Fibroblast of skin of right quadriceps (primary cell): ENCODE measurements at places on chromosomes 3 and 15.

DNA sequence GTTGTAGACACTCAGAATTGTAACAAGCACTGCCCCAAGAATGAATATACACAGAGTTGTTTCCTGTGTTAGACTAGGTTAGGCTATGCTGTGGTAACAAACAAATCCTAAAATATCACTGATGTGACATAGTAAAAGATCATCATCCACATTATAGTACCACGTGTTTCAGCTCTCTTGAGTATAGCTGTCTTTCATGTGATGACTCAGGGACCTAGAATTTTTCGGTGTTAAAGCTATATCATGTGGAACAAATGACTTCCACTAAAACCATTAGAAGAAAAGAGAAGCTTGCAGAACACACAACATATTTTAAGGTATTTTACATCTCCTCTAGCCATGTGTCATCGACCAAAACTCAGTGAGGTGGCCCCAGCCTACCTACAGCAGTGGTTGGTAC lies 307.9 kb upstream of the RBMS3 start:
- peak; percentile 46 for DNase-seq

GRCh38 chr3:188370081-188370830 lies 216.3 kb downstream of the LPP start:
- no peak for DNase-seq

- no peak for DNase-seq
Observed at GRCh38 chr3:12229146-12229851, 59.6 kb upstream of the PPARG start.

GRCh38 chr3:37130448-37130847 lies 43.9 kb downstream of the LRRFIP2 start:
- no peak for DNase-seq

GRCh38 chr3:112394003-112394640 lies 61.2 kb downstream of the CD200 start:
- DNase-seq, result peak; percentile 31

DNA sequence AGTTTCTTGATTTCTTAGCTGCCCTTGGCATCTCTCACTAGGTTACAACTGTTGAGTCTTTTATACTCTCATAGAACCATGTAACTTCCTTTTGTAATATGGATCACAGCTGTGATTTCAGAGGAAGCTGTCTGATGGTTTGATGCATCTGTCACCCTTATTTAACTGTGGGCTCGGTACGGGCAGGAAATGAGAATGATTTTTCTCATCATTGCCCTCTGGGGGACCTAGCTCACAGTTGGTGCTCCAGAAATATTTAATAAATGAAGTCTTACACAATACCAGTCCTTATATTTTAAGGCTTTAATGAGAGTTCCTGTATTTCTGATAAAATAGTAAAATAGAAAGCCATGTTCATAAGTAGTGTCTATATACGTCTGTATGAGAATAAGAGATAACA lies 151.2 kb downstream of the EBLN2 start:
- DNase-seq, result no peak

GRCh38 chr3:13556207-13556606 lies 7.3 kb downstream of the FBLN2 start:
- DNase-seq, result no peak

- no peak for DNase-seq
Observed at GRCh38 chr15:35505809-35506208, 40.2 kb downstream of the DPH6 start.

DNA sequence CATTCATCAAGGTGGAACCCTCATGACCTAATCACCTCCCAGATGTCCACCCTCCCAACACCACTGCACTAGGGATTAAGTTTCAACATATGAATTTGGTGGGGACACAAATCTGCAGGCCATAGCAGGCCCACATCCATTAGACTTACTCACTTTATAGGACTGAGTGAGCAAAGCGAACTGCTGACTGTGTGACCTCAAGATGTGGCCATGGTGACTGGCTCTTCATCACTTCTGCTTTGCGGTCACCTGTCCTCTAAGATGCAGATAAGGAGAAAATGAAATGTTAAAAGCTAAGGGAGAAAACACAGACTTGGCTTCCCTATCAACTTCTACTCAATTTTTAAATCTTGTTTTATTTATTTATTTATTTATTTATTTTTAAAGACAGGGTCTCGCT lies 14.5 kb upstream of the DCP1A start:
- no peak for DNase-seq

DNA sequence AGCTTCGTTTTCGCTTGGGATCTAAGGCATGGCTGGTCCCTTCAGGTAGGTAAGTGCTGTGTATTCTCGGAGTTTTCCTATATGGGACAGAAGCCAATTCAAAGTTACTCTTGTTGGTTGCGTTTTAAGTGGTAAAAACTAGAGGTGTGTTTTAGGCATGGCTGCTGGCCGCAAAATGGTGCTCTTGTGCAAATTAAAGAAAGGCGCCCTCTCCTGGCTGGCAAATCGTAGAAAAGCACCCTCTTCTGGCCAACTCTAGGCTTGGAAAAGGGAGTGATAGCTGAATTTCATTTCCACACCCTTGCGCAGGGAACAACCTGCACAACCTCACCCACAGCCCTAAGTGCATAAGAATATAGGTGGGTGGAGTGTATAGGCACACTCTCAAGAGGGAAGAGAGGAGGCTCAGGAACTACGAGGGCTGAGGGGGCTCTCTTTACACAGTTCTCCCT lies 23.5 kb downstream of the DRD3 start:
- peak; percentile 14 for DNase-seq

DNA sequence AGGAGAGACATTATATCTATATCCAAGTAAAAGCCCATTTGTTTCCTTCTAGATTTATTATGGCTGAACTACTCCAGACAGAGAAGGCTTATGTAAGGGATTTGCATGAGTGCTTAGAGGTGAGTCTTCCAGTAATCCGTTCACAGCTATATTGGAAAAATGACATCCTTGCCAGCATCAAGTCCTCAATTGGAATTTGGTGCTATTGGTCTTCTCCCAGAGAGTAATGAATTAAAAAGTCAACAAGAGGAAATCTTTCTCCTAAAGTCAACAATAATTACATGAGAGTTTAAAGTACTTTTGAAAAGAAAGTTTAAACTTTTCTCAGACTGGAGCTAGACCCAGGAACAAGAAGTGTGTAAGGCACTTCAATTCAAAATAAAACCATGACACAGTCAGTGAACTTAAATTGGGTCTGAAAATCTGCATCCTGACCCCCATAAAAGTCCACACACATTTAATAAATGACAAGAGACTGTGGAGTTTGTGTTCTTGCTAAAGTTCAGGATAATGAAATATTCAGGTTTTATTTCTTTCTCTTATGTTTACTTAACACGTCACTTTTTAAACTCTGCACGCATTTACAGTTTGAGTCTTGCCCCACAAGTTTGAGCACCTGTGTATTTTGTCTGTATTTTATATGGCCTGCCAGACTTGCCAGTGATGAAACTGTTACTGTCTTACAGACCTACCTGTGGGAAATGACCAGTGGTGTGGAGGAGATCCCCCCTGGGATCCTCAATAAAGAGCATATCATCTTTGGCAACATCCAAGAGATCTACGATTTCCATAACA lies 268.2 kb upstream of the UMPS start:
- no peak for DNase-seq

DNA sequence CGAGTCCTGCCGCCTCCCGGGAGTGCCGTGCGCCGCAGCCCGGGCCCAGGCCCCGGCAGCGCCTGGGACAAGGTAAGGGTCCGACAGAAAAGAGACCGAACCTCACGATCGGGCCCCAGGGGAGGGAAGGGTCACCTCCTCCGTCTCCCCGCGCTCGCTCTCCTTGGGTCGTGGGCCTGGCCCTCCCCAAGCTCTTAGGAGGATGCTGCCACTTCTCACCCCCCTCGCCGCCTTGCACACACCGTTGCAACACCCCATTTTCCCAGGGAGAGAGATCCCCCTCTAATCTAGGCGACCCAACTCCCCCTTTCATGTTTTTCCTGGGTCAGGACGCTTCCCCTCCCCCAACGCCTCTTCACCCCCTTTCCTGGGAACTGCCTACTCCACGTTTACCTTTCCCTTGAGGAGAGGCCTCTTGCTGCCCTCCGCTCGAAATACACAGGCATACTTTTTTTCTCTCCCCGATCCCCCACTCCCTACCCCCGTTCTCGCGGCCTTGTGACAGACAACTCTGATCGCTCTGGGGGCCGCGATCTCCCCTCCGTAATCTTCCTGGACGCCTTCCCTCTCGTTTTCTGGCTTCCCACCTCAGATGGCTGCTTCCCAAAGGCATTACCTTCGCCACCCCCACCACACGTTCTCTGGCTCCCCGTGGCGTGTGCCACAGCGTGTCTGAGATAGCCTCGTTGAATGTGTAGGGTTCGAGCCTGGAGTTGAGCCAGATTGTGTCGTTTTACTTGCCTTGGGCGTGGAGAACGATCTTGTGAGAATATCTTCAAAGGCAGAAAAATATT lies 688 bp downstream of the SETD5 start:
- DNase-seq, result peak; percentile 56

DNA sequence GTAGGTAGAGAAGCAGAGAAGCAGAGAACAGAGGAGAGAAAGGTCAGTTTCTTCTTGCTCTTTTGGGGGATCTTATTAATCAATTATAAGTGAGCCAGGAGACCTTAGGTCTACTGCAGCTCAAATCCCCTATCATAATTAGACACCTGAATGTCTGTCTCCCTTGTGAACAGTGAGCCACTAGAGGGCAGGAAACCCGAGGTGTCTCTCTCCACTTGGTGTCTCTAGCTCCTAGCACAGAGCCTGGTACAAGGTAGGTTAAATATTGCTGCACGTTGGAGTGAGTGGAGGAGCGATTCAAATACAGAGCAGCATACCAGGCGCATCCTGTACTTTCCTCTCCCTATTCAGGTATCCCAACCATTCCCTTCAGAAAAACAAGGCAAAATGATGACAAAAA lies 2.0 kb upstream of the ST8SIA2 start:
- peak; percentile 52 for DNase-seq

DNA sequence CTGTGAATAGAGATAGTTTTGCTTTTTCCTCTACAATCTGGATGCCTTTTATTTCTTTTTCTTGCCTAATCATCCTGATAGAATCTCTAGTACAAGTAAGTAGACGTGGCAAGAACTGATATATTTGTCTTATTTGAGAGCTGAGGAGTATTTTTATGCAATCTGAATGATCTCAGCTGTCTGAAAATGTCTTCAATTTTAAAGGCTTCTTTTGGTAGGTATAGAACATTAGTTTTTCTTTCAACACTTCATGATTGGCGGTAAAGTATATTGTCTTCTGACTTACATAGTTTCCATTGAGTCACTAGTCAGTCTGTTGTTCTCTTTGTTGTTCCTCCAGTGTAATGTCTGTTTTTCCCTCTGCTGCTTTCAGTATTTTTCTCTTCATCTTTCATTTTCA lies 31.3 kb downstream of the MGA start:
- DNase-seq, result peak; percentile 25

DNA sequence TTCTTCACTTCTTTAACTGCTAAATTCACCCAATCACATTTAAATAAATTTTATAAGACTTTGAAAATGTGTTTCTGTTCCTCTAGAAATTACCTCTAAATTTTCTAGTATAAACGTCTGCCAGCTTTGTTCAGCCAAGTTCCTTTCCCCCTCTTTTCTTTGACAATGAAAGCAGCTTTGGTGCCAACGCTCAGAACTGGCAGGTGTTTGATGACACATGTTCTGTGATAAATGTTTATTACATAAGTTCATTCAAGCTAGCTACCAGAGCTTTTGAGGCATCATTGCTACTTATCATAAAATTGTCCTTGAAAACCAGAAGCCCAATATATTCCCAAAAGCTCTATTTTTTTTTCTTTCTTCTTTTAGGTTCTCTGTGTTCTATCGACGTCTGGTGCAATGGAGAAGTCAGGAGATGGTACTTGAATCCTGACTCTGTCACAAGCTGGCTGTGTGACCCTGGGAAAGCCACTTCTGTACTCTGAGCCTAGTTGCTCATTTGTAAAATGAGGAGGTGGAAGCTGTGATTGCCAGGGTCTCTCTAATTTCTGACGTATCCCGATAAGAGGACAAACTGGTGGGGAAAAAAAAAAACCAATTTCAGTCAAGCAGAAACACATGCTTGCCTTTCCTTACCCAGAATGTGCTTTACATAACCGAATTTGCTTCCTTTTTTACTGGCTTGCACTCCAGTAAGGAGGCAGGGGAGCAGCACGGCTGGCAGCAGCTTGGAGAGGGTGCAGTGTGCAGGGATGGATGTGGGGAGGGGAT lies 187.1 kb upstream of the LPP start:
- DNase-seq, result no peak

GRCh38 chr15:44545913-44546802 lies 9.2 kb downstream of the EIF3J start:
- DNase-seq, result peak; percentile 20

GRCh38 chr15:58306591-58307312 lies 125.0 kb upstream of the LIPC start:
- DNase-seq, result no peak

DNA sequence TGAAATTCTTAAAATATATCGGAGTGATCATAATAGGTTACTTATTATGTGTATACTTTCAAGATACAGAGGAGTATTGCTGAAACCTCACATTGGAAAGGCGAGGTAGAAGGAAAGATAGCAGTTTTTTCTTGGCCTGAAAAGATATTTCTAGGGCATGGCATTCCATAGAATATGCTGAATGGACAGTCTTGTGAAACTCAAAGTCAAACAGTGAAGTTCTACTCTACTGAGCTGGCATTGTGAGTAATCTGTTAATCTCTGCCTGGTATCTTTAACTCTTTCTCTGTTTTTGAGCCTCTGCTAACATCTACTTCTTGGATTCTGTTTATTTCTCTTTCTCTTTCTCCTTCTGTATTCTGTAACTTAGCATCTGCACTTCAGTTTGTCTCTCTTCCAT lies 176.3 kb upstream of the ZBTB20 start:
- DNase-seq, result no peak

- DNase-seq, result no peak
Observed at GRCh38 chr3:85846940-85847339, 888.2 kb downstream of the CADM2 start.

- DNase-seq, result no peak
Observed at GRCh38 chr15:82567661-82568060, 27.4 kb upstream of the RPS17 start.

GRCh38 chr3:58416191-58416590 lies 17.4 kb downstream of the PDHB start:
- DNase-seq, result no peak

GRCh38 chr15:81830520-81830919 lies 215.3 kb downstream of the MEX3B start:
- no peak for DNase-seq

DNA sequence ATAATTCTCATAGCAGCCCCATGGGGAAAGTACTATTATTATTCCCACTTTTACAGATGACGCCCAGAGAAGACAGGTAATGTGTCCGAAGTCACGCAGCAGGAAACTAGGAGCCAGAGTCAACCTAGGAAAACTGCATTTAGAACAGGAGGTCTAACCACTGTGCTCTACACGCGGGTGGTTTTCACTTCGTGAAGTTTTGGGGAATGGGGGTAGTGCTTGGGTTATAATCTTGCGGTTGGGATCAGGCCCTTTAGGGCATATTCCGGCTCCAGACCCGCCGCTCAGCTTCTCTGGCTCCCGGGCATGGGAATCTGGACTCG lies 5.2 kb downstream of the TPM1 start:
- no peak for DNase-seq
